ENCODE measurements at places on chromosomes 16 and 17. TPM values are rescaled to one million over a fixed set of nuclear protein-coding genes. Genes with fewer than 3 reads are reported as not detected.

DNA sequence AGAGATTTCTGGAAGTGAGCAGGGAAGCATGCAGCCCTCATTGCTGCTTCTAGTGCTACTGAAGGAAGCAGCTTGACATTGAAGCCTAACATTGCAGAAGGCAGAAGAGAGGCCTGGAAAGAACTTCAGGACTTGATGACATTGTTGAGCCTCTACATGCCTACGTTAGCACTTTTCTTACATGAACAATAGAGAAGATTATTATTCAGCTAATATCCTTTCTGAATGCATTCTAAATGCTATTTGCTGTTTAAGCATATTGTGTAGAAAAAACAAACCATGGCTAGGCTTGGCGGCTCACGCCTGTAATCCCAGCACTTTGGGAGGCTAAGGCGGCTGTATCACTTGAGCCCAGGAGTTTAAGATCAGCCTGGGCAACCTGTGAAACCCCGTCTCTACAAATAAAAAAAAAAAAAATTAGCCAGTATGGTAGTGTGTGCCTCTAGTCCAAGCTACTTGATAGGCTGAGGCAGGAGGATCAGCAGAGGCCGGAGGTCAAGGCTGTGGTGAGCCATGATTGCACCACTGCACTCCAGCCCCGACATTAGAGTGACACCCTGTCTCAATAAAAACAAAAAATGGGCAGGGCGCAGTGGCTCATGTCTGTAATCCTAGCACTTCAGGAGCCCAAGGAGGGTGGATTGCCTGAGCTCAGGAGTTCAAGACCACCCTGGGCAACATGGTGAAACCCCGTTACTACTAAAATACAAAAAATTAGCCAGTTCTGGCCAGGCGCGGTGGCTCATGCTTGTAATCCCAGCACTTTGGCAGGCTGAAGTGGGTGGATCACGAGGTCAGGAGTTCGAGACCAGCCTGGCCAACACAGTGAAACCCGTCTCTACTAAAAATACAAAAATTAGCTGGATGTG lies 2.2 kb upstream of the AURKB start:
- H3K4me3 ChIP-seq = no peak overlapping the region
- no peak overlapping the region for H3K27ac ChIP-seq
- no peaks in the 10 kb centered on the region for H3K36me3 ChIP-seq
- H3K4me1 ChIP-seq = peaks cover 17% of the 10 kb centered on the region
- no peak for DNase-seq
- H3K27me3 ChIP-seq = no peaks in the 10 kb centered on the region

The SLC22A31 gene
- total RNA-seq = not detected

- H3K27ac ChIP-seq = peak overlapping the region; percentile 68
- H3K27me3 ChIP-seq = no peaks in the 10 kb centered on the region
- DNase-seq = peak; percentile 71
- H3K4me3 ChIP-seq = no peak overlapping the region
- no peaks in the 10 kb centered on the region for H3K36me3 ChIP-seq
Measured at GRCh38 chr16:65546353-65546791, 424.5 kb upstream of the CDH11 start.

The ST6GALNAC2 gene
- 0.59 TPM for total RNA-seq
